ENCODE measurements at places on chromosomes 4 and X.

GRCh38 chrX:153487590-153488071 lies 7.1 kb upstream of the BGN start:
- no peak for DNase-seq

DNA sequence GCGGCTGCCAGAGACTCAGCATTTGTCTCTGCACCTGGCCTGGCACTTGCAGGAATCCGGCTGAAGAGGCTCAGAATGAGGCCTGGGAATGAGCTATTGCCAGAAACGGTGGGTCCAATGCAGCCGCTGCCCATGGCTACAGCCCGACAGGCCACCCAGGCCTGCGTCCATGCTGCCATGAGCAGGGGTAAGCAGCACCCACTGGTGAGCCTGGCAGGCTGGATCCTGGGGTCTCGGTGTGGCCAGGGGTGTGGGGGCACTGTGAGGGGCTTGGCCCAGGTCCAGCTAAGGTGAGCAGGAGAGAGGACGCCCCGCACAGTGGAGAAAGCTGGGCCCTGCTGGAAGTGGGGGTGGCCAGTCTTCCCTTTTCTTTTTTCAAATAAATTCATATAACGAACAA lies 60.3 kb upstream of the MXD4 start:
- no peak for DNase-seq

- DNase-seq, result no peak
Measured at GRCh38 chrX:3312109-3312508, 34.3 kb downstream of the MXRA5 start.

DNA sequence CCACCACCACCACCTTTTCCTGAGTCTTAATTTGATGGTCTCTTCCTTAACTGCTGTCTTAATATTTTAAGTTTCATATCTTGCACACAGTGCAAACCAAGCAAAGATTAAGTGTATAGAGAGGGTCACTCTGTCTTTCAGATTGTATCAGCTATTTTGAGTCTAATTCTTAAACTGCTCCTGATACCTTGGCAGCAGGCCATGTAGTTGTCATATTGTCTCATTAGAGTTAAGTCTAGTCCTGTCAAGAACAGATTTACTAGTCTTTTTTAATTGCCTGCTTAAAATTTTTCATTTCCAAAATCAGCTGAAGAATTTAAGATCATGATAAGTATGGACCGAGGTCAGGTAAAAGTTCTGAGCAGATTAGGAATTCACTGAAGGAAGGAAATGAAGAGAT lies 51.5 kb downstream of the FHIP1A start:
- no peak for DNase-seq

DNA sequence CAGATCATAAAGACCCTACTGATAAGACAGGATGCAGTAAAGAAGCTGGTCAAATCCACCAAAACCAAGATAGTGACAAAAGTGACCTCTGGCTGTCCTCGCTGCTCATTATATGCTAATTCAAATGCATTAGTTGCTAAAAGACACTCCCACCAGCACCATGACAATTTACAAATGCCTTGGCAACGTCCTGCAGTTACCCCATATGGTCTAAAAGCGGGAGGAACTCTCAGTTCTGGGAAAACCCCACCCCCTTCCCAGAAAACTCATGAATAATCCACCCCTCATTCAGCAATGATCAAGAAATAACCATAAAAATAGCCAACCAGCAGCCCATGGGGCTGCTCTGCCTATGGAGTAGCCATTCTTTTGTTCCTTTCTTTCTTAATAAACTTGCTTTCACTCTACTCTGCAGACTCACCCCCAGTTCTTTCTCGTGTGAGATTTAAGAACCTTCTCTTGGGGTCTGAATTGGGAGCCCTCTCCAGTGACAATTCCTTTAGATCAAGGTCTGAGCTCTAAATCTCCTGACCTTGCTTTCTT lies 217.1 kb upstream of the STS start:
- no peak for DNase-seq

- DNase-seq, result no peak
Measured at GRCh38 chr4:182738283-182739047, 178.7 kb downstream of the DCTD start.

- DNase-seq, result no peak
Measured at GRCh38 chr4:117968606-117969005, 65.7 kb upstream of the NDST3 start.

- DNase-seq, result peak; percentile 42
Measured at GRCh38 chr4:159446266-159446976, 343.5 kb downstream of the RAPGEF2 start.

DNA sequence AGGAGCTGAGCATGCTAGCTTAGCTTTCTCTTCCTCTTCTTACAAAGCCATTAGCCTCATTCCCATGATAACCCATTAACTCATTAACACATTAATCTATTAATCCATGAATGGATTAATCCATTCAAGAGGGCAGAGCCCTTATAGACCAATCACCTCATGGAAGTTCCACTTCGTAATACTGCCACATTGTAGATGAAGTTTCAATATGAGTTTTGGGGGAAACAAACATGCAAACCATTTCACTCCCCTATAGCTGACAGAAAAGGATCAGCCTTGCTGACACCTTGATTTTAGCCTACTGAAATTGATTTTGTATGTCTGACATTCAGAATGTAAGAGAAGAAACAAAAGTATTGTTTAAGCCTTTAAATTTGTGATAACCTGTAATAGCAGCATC lies 251.8 kb upstream of the GALNTL6 start:
- DNase-seq, result no peak

GRCh38 chrX:70694339-70695122 lies 214.0 kb downstream of the TEX11 start:
- DNase-seq, result no peak

- DNase-seq, result no peak
Measured at GRCh38 chr4:10722957-10723356, 38.4 kb upstream of the CLNK start.

DNA sequence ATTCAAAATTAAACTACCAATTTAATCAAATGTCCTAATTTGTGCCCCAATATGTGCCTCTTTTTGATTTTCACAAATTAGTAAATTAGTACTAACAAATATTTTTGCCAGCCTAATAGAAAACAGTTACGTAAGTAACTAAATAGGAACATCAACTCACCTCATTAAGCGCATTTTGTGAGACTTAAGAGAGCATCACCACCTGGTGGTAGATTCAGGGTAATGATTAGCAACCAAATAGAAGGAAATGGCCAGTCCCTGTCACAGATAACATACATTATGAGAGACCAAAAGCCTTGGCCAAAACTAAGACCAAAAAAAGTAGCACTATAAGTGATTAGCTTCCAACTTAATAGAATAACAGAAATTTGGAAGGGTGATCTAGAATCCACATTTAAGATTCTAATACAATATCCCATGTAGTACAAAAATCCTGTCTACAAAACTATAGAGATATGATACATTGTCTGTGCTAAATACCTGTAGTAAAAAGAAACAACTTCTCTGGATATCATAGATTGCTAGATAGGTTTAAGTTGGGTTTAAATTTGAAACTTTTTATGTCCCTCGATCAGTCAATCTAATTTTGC lies 46.7 kb downstream of the C4orf46 start:
- DNase-seq, result peak; percentile 74

- DNase-seq, result no peak
Measured at GRCh38 chr4:155510771-155511170, 134.0 kb upstream of the MAP9 start.

DNA sequence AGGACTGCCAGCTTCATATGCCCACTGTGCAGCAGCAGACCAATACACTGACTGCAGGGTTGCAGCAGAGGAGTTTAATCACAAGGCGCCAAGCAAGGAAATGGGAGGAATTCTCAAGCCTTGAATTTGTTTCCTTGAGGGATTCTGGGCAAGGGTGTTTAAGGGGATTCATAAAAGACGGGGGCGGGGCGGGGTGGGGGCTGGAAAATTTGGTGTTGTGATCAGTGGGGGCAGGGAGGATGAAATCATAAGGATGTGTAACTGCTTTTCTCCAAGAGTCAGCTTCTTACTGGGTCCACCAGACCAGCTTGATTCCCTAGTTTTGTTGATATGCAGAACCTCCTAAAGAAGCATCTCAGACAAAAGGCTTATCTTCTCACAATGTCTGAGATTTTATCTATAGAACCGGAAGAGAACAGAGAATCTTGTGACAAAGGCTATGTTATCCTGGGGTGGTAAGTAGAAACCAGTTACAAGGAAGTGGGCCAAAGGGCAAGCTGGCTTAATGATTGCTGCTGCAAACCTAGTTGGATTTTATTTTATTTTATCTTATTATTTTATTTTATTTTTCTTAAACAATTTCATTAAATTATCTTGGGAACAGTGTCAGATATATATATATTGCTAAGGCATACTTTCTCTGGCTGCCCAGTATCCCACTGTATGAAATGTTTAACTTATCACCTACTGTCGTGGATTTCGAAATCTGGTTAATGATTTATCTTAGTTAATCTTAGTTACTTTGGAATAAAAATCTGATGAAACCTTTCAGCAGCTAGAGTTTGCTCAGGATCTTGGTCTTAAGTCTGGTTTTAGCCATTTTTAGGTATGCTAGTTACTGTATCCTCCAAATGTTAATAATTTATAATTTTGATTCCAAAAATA lies 276.4 kb downstream of the RPA4 start:
- DNase-seq, result no peak

GRCh38 chr4:163493643-163494359 lies 689 bp upstream of the TMA16 start:
- DNase-seq, result no peak

- no peak for DNase-seq
Measured at GRCh38 chr4:67082746-67083145, 462.6 kb downstream of the CENPC start.

DNA sequence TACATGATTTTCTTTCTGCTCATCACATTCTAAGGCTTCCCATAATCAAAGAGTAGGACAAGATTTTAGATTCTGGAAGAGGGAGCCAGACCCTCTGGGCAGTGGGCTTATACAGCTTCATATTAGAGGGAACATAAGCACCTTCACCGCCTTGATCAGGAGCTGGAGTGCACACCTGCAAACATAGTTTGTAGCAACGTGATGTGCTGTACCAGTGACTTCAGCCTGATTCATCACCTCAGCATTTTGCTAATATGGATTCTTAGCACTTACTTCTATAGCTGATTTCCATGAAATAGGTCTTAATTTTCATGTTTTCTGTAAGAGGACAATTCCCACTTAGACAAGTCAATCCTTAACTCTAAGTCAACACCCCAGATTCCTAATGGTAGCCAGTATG lies 36.7 kb downstream of the PCDH18 start:
- DNase-seq, result no peak

DNA sequence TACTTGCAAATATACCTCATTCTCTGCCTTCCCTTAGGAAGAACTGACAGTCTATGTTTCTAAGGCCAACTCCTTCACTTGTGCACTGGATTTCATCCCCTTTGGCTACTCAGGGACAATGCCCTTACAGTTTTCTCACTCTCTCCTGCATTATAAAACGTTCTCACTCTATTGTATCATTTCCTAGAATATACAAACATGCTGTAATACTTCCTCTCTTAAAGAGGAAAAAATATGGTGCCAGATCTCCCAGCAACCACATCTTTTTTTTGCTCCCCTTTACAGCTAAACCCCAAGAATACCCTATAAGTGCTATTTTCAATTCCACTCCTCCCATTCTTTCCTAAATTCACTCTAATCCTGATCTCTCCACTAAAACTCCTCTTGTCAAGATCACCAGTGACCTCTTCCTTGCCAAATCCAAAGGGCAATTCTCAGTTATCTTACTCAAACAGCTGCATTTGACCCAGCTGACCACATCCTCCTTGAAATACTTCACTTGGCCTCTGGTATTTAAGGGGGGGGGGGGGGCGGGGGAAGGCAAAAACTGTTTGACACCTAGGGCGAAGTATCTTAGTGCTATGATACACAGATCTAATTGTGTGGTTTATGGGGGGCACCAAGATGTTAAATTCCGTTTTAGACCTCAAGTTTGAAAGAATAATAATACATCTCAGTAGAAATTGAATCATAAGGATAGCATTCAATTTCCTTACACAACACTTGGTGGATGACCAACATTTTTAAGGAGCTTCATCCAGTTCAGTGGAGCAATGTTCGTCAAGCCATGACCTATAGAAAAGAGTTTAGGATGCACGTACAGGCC lies 1.6 kb downstream of the RCHY1 start:
- DNase-seq, result no peak

GRCh38 chrX:110430293-110431076 lies 71.8 kb downstream of the RTL9 start:
- no peak for DNase-seq

DNA sequence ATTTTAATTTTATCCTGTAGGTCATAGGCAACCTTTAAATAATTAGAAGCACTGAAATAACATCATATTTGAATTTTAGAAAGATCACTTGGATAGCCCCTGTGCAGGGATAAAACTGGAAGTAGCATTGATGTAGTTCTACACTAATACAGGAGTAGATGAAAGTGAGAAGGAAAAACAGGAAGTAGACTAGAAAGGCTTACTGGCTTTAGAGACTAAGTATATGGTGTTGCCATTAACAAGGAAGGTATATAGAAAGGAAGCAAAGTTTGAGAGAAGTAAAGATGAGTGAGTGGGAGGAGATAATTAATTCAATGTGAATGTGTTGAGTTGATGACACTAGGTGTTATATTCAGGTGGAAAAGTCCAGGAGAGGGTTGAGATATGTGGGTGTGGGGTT lies 73.1 kb upstream of the EPGN start:
- DNase-seq, result no peak

DNA sequence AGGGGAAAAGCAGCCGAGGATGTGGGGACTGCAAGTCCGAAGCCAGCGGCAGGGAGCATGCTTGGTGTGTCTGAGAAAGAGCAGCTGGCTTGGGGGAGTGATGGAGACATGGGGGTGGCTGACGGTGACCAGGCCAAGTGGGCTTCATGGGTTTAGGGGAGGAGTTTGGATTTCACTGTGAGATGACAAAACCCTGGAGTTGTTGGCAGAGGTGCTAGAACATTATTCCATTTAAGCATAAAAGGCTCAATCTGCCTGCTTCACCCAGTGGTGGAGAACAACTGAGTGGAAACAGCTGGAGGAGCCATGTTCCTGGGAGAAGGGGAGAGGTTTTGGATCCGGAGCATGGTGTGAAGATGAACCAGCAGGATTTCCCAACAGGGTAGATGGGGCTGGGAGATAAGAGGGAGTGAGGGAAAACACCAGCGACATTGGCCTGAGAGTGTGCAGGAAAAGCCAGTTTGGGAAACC lies 318.0 kb upstream of the TAPT1 start:
- DNase-seq, result no peak

GRCh38 chrX:31981546-31982062 lies 909.8 kb upstream of the FTHL17 start:
- DNase-seq, result no peak

GRCh38 chr4:79201971-79202370 lies 123.9 kb downstream of the NAA11 start:
- DNase-seq, result no peak

- DNase-seq, result no peak
Measured at GRCh38 chr4:70844180-70844579, 4.5 kb upstream of the GRSF1 start.

DNA sequence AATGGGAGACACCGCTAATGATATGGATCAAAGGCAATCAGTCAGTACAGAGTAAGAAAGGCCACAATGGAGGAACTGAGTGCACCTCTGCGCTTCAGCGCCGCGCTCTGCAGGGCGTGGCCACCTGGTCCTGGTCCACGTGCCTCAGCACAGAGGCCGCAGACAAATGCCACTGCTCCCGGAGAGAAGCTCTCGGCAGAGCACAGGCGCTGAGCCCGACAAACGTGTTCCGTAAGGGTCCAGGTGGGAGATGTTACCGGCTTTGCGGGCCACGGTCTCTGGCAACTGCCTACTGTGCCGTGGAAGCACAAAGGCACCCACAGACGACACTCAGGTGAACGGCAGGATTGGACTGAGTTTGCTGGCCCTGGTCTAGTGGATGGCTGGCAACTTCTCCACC lies 68.9 kb downstream of the ACOX3 start:
- no peak for DNase-seq

- no peak for DNase-seq
Measured at GRCh38 chr4:153522802-153523094, 56.6 kb downstream of the TMEM131L start.

GRCh38 chrX:66633541-66633940 lies 5.3 kb downstream of the EDA2R start:
- no peak for DNase-seq

Data from COR-L47 (cell line).